ENCODE measurements at places on chromosomes 3 and 15. TPM values are rescaled to one million over a fixed set of nuclear protein-coding genes. Genes with fewer than 3 reads are reported as not detected.

KLHL40 gene
- total RNA-seq, result not detected

ECE2 gene
- total RNA-seq, result not detected

SERF2 gene
- 948 TPM for total RNA-seq

RARRES1 gene
- total RNA-seq, result not detected

LOXL1 gene
- 12.8 TPM for total RNA-seq
